A549 treated with ZK216348 at 1 μM for 4 hours (cell line): ENCODE measurements at places on chromosomes 2 and 18. TPM values are rescaled to one million over a fixed set of nuclear protein-coding genes. Genes with fewer than 3 reads are reported as not detected.

The HADHB gene
- 85.7 to 105 TPM (median 99.1 TPM) in 5 replicates for total RNA-seq

The KATNAL2 gene
- total RNA-seq: 1.4 to 2.4 TPM (median 1.7 TPM) in 5 replicates

The LBX2 gene
- 2.2 to 4.3 TPM (median 3.3 TPM) in 5 replicates for total RNA-seq

The IFIH1 gene
- total RNA-seq: 0.66 to 1.2 TPM (median 1.0 TPM) in 5 replicates

The ASPRV1 gene
- 0.10 to 0.41 TPM (median 0.32 TPM) in 4 of 5 replicates, not detected in the other for total RNA-seq

The MDH1B gene
- 1.6 to 2.5 TPM (median 1.7 TPM) in 5 replicates for total RNA-seq

The MATN3 gene
- total RNA-seq: 9.8 to 16.8 TPM (median 14.4 TPM) in 5 replicates

The C2orf81 gene
- total RNA-seq: 2.1 to 3.7 TPM (median 3.0 TPM) in 5 replicates

The ANTXR1 gene
- 101 to 155 TPM (median 144 TPM) in 5 replicates for total RNA-seq

The RPL31 gene
- 2,055 to 2,273 TPM (median 2,169 TPM) in 5 replicates for total RNA-seq

The NEU2 gene
- not detected in 5 replicates for total RNA-seq

The CHST9 gene
- not detected in 5 replicates for total RNA-seq

The PDCD1 gene
- total RNA-seq: not detected in 5 replicates

The EGR4 gene
- 0.09 to 0.43 TPM (median 0.20 TPM) in 5 replicates for total RNA-seq

The GALNT3 gene
- 0.11 TPM in 1 of 5 replicates, not detected in the others for total RNA-seq

The COPS8 gene
- total RNA-seq: 114 to 193 TPM (median 122 TPM) in 5 replicates

The STPG4 gene
- not detected in 5 replicates for total RNA-seq

The LYPD1 gene
- total RNA-seq: 12.0 to 19.6 TPM (median 15.8 TPM) in 5 replicates

The LGALSL gene
- 10.1 to 14.6 TPM (median 11.7 TPM) in 5 replicates for total RNA-seq

The IKZF2 gene
- 0.09 to 0.33 TPM (median 0.19 TPM) in 4 of 5 replicates, not detected in the other for total RNA-seq

The GALR1 gene
- total RNA-seq: not detected in 5 replicates

The EMILIN2 gene
- 8.6 to 14.7 TPM (median 14.1 TPM) in 5 replicates for total RNA-seq

The HOXD8 gene
- total RNA-seq: 4.5 to 6.3 TPM (median 5.7 TPM) in 5 replicates

The IAH1 gene
- 87.7 to 104 TPM (median 103 TPM) in 5 replicates for total RNA-seq

The MAP2 gene
- total RNA-seq: 0.74 to 1.5 TPM (median 1.3 TPM) in 5 replicates

The DPP10 gene
- not detected in 5 replicates for total RNA-seq

The UGT1A4 gene
- total RNA-seq: not detected in 5 replicates

The CLEC4F gene
- not detected in 5 replicates for total RNA-seq

The CMPK2 gene
- total RNA-seq: 0.54 to 1.6 TPM (median 1.2 TPM) in 5 replicates

The SLC16A14 gene
- 0.64 to 1.0 TPM (median 0.99 TPM) in 5 replicates for total RNA-seq

The SPC25 gene
- total RNA-seq: 15.2 to 25.5 TPM (median 20.1 TPM) in 5 replicates

The INHA gene
- 0.19 to 0.74 TPM (median 0.49 TPM) in 5 replicates for total RNA-seq

The CIB4 gene
- 0.44 to 0.93 TPM (median 0.52 TPM) in 3 of 5 replicates, not detected in the others for total RNA-seq

The IL36B gene
- total RNA-seq: 0.15 to 0.37 TPM in 2 of 5 replicates, not detected in the others

The GRP gene
- total RNA-seq: not detected in 5 replicates

The LRATD1 gene
- 0.07 TPM in 1 of 5 replicates, not detected in the others for total RNA-seq

The CHRNG gene
- not detected in 5 replicates for total RNA-seq

The EFEMP1 gene
- total RNA-seq: 32.3 to 56.8 TPM (median 40.9 TPM) in 5 replicates

The C1GALT1C1L gene
- 1.6 to 2.8 TPM (median 1.9 TPM) in 5 replicates for total RNA-seq

The MYO5B gene
- 8.4 to 12.8 TPM (median 11.0 TPM) in 5 replicates for total RNA-seq

The ABHD1 gene
- total RNA-seq: 0.87 to 2.4 TPM (median 1.3 TPM) in 5 replicates

The LBH gene
- total RNA-seq: 78.3 to 138 TPM (median 115 TPM) in 5 replicates

The FNDC4 gene
- total RNA-seq: 3.3 to 6.4 TPM (median 4.1 TPM) in 5 replicates

The KCTD18 gene
- 9.7 to 12.9 TPM (median 10.8 TPM) in 5 replicates for total RNA-seq

The LINC00305 gene
- total RNA-seq: not detected in 5 replicates

The EFR3B gene
- 11.1 to 14.8 TPM (median 12.7 TPM) in 5 replicates for total RNA-seq
